ENCODE measurements at places on chromosomes 1 and 21. TPM values are rescaled to one million over a fixed set of nuclear protein-coding genes. Genes with fewer than 3 reads are reported as not detected.
A peak's percentile ranks its signal among the peaks of the same experiment; 100 is the strongest.

Gene FAM3B
- not detected for total RNA-seq

Gene LCE3D
- not detected for total RNA-seq

Gene NKAIN1
- total RNA-seq: not detected

Gene HUNK
- total RNA-seq: 0.20 TPM

Gene BRDT
- not detected for total RNA-seq

Gene FNDC10
- 2.8 TPM for total RNA-seq

Gene TRNP1
- total RNA-seq: 0.38 TPM

Gene CLEC20A
- total RNA-seq: not detected

Gene HPCA
- total RNA-seq: 0.61 TPM

- no peak for DNase-seq
- peak overlapping the region; percentile 13 for H3K27ac ChIP-seq
- H3K27me3 ChIP-seq: no peaks in the 10 kb centered on the region
- H3K36me3 ChIP-seq: peaks cover 32% of the 10 kb centered on the region
Measured at GRCh38 chr1:23081376-23081775, 62.1 kb downstream of the KDM1A start.

GRCh38 chr1:18320051-18320450 lies 160.7 kb upstream of the KLHDC7A start:
- no peak overlapping the region for H3K4me3 ChIP-seq
- no peak for DNase-seq
- H3K36me3 ChIP-seq: no peaks in the 10 kb centered on the region
- no peaks in the 10 kb centered on the region for H3K4me1 ChIP-seq
- peaks cover 22% of the 10 kb centered on the region for H3K27me3 ChIP-seq
- H3K27ac ChIP-seq: no peak overlapping the region

- no peak overlapping the region for H3K4me3 ChIP-seq
- H3K4me1 ChIP-seq: no peaks in the 10 kb centered on the region
- DNase-seq: no peak
- no peak overlapping the region for H3K27ac ChIP-seq
- peaks cover 2% of the 10 kb centered on the region for H3K27me3 ChIP-seq
- H3K36me3 ChIP-seq: no peaks in the 10 kb centered on the region
Measured at GRCh38 chr1:86068841-86069756, 87.5 kb downstream of the COL24A1 start.

GRCh38 chr1:67226688-67227087 lies 60.4 kb downstream of the IL23R start:
- no peak overlapping the region for H3K27ac ChIP-seq
- H3K4me3 ChIP-seq: no peak overlapping the region
- H3K27me3 ChIP-seq: peaks cover 5% of the 10 kb centered on the region
- DNase-seq: no peak
- no peaks in the 10 kb centered on the region for H3K36me3 ChIP-seq

GRCh38 chr1:153922076-153922971 lies 448 bp downstream of the GATAD2B start:
- H3K4me3 ChIP-seq: peak overlapping the region; percentile 95
- H3K27ac ChIP-seq: peak overlapping the region; percentile 97
- peaks cover 41% of the 10 kb centered on the region for H3K4me1 ChIP-seq
- DNase-seq: peak; percentile 82
- H3K27me3 ChIP-seq: no peaks in the 10 kb centered on the region

DNA sequence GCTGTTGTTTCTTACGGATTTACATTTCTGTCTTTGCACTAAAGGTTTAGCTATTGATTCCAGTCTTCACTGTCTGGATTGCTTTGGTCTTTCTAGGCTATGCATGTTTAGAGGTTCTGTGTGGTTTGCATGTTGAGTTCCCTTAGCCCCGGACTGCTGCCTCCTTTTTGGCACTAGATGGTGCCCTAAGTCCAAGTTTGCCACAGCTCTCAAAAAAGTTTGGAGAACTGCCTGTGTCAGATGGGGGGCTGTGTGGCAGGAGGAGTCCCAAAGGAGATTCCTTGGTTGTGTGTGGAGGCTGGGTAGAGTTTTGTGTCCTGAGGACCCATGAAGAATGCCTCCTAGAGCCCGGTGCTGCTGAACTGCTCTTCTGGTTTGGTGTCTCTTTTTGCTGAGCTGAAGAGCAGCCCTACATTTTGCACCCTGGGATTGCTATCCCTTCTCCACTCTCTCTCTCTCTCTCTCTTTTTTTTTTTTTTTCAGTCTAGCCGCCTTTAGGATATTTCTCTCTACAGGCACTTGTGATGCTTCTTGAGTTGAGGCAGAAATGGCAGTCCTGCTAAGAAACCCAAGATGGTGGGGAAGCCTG lies 74.4 kb downstream of the PTGS2 start:
- H3K4me1 ChIP-seq: no peaks in the 10 kb centered on the region
- no peak overlapping the region for H3K27ac ChIP-seq
- peaks cover 23% of the 10 kb centered on the region for H3K27me3 ChIP-seq
- no peaks in the 10 kb centered on the region for H3K36me3 ChIP-seq
- H3K4me3 ChIP-seq: no peak overlapping the region
- DNase-seq: peak; percentile 46

- H3K4me1 ChIP-seq: peaks cover 17% of the 10 kb centered on the region
- no peaks in the 10 kb centered on the region for H3K36me3 ChIP-seq
- H3K4me3 ChIP-seq: peak overlapping the region; percentile 25
- no peaks in the 10 kb centered on the region for H3K27me3 ChIP-seq
- peak; percentile 65 for DNase-seq
Measured at GRCh38 chr21:34639882-34640788, 25.2 kb upstream of the RCAN1 start.

GRCh38 chr1:109498161-109498801 lies 4.4 kb downstream of the CYB561D1 start:
- H3K4me3 ChIP-seq: no peak overlapping the region
- peak; percentile 57 for DNase-seq
- peak overlapping the region; percentile 69 for H3K27ac ChIP-seq
- peaks cover 81% of the 10 kb centered on the region for H3K4me1 ChIP-seq

GRCh38 chr1:116918714-116919357 lies 9.1 kb downstream of the PTGFRN start:
- H3K4me3 ChIP-seq: no peak overlapping the region
- peaks cover 14% of the 10 kb centered on the region for H3K4me1 ChIP-seq
- peaks cover 5% of the 10 kb centered on the region for H3K27me3 ChIP-seq
- no peak for DNase-seq
- no peak overlapping the region for H3K27ac ChIP-seq

DNA sequence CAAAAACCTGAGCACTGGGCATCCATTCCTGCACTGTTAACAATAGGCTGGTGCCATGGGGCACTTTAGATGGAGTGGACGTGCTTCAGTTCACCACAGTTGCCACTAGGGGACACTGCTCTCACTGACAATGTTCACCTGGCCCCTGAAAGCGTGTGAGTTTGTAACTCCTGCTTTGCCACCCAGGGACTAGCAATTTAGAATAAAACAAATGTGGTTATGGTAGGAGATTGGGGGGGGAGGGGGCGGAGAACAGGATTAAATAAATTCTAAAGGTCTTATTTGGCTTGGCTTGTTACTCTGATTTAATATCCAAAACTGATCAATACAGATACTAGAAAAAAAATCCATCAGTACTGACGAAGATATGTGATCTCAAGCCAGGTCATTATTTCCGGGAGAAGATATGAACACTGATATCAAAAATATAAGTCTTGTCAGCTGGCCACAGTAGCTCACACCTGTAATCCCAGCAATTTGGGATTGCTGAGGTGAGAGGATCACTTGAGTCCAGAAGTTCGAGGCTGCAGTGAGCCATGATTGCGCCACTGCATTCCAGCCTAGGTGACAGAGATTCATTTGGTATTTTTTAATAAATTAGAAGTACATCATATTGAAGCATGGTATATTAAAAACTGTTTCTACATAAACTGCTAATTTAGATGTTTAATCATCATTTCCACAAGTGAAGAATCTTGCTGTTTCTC lies 23.2 kb downstream of the INTS7 start:
- H3K4me1 ChIP-seq: peaks cover 3% of the 10 kb centered on the region
- no peaks in the 10 kb centered on the region for H3K27me3 ChIP-seq
- H3K36me3 ChIP-seq: peaks cover 23% of the 10 kb centered on the region
- H3K27ac ChIP-seq: no peak overlapping the region
- no peak overlapping the region for H3K4me3 ChIP-seq

DNA sequence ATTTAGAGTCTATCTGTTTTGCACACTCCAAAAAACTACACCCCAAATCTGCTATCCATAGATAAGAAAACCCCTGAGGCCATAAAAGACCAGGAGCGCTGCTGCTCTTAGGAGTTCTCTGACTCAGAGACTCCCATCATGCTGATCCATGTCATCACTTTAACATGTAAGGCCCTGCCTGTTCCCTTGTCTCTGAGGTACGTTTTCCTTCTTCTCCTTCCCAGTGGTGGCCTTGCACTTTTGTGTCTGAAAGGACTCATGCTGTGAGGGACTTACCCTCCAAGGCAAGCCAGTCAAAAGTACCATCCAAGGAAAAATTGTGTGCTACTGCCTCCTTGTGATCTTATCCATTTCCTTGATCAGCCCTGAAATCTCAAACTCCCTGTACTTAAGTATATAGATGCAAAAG lies 427.4 kb upstream of the NCAM2 start:
- H3K27me3 ChIP-seq: no peaks in the 10 kb centered on the region
- no peak overlapping the region for H3K4me3 ChIP-seq
- H3K27ac ChIP-seq: no peak overlapping the region
- no peaks in the 10 kb centered on the region for H3K36me3 ChIP-seq
- DNase-seq: no peak
- H3K4me1 ChIP-seq: no peaks in the 10 kb centered on the region

DNA sequence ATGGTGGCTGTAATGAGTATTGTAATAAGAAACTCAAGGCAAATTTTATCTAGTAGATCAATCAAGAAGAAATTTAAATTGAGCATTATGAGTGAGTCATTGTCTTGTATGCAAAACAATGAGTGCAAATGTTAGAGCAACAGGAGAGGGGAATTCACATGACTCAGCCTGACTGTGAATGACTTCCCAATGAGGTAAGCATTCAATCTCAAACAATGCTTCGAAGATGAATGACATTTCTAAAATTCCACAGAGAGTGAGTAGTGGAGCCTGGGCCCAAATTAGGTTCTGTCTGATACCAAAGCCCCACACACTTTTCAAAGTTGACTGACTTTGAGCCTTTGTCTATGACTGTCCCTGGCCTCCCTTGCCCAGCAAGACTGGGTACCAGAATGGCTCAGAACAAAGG lies 738.0 kb downstream of the PTPRU start:
- peaks cover 14% of the 10 kb centered on the region for H3K27me3 ChIP-seq
- no peaks in the 10 kb centered on the region for H3K36me3 ChIP-seq
- DNase-seq: no peak
- no peak overlapping the region for H3K4me3 ChIP-seq

- H3K4me1 ChIP-seq: peaks cover 66% of the 10 kb centered on the region
- H3K4me3 ChIP-seq: peak overlapping the region; percentile 6
- peaks cover 44% of the 10 kb centered on the region for H3K36me3 ChIP-seq
- peak overlapping the region; percentile 68 for H3K27ac ChIP-seq
- no peaks in the 10 kb centered on the region for H3K27me3 ChIP-seq
- peak; percentile 72 for DNase-seq
Measured at GRCh38 chr1:9643351-9644256, 7.9 kb upstream of the PIK3CD start.

DNA sequence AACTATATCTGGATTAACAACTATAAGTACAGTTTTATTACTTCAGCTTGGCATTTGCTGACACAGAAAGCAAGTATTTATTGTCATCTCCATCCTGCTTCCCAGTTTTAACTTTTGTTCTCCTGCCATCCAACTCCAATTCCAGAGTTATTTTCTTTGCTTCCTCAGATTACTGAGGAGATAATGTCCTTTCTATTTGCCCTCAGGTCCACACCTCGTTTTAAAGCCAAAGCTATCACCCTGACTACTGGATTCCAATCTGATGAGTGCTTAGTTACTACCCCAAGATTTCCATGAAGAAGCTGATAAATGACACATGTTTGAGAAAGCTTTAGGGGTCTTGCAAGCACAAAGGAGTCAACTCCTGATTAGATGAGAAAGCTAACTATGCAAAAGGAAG lies 25.2 kb downstream of the ACKR1 start:
- peaks cover 21% of the 10 kb centered on the region for H3K27me3 ChIP-seq
- no peaks in the 10 kb centered on the region for H3K4me1 ChIP-seq
- H3K36me3 ChIP-seq: no peaks in the 10 kb centered on the region
- no peak for DNase-seq
- no peak overlapping the region for H3K27ac ChIP-seq
- H3K4me3 ChIP-seq: no peak overlapping the region

- no peaks in the 10 kb centered on the region for H3K27me3 ChIP-seq
- peaks cover 17% of the 10 kb centered on the region for H3K4me1 ChIP-seq
- DNase-seq: peak; percentile 28
- peak overlapping the region; percentile 25 for H3K27ac ChIP-seq
Measured at GRCh38 chr1:180192172-180192571, 37.5 kb downstream of the QSOX1 start.

DNA sequence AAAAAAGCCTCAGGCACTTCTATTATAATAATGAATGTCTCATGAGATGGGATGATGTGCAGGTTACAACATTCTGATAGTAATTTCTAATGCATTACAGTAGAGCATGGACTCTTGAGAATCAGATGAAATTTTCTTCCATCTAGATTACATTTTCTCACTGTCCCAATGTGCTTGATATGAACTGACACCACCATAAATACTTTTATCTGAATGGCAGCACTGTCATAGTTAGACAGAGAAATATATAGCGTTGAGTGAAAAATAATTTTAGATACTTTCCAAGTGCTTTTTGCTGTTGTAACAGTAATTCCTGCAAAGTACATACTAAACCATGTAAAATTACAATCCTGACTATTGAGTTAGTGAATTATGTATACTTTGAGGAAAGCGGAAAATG lies 630.1 kb downstream of the BRINP3 start:
- H3K36me3 ChIP-seq: no peaks in the 10 kb centered on the region
- no peaks in the 10 kb centered on the region for H3K27me3 ChIP-seq
- H3K27ac ChIP-seq: no peak overlapping the region
- H3K4me3 ChIP-seq: no peak overlapping the region
- H3K4me1 ChIP-seq: no peaks in the 10 kb centered on the region
- DNase-seq: no peak

- no peak overlapping the region for H3K4me3 ChIP-seq
- H3K27ac ChIP-seq: no peak overlapping the region
- no peaks in the 10 kb centered on the region for H3K36me3 ChIP-seq
- peaks cover 9% of the 10 kb centered on the region for H3K27me3 ChIP-seq
Measured at GRCh38 chr1:204980840-204981405, 62.1 kb upstream of the CNTN2 start.

- no peak overlapping the region for H3K4me3 ChIP-seq
- no peak for DNase-seq
- no peaks in the 10 kb centered on the region for H3K36me3 ChIP-seq
- no peaks in the 10 kb centered on the region for H3K4me1 ChIP-seq
Measured at GRCh38 chr1:81547912-81548303, 252.8 kb upstream of the ADGRL2 start.

GRCh38 chr1:13900583-13900982 lies 200.6 kb downstream of the PRDM2 start:
- H3K36me3 ChIP-seq: no peaks in the 10 kb centered on the region
- H3K4me1 ChIP-seq: no peaks in the 10 kb centered on the region
- peaks cover 1% of the 10 kb centered on the region for H3K27me3 ChIP-seq
- H3K27ac ChIP-seq: no peak overlapping the region

GRCh38 chr1:235873045-235873444 lies 6.3 kb upstream of the LYST start:
- peak overlapping the region; percentile 98 for H3K27ac ChIP-seq
- no peak overlapping the region for H3K4me3 ChIP-seq
- peaks cover 8% of the 10 kb centered on the region for H3K36me3 ChIP-seq

DNA sequence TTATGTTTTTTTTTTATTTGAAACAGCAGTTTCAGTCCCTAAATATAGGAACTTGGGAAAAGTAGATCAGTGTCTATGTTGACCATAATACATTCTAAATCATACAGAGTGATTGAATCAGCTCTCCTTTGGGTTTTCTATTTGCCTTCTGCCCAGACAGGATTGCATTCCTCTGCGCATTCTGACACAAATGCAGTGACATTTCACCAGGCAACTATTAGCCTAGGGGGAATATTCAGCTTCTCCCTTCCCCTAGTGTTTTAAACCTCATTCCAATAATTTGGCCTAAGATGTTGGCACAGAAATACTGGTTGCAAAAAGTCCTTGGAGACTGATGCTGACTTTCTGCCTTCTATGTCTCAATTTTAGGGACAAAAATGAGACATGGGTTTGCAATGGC lies 172.8 kb downstream of the PTGER3 start:
- no peak overlapping the region for H3K4me3 ChIP-seq
- no peaks in the 10 kb centered on the region for H3K27me3 ChIP-seq
- no peaks in the 10 kb centered on the region for H3K4me1 ChIP-seq
- DNase-seq: no peak

Data from activated CD8-positive, alpha-beta T cell treated with anti-CD3 and anti-CD28 coated beads for 36 hours (primary cell).